NCI-H1105 treated with DMSO at 0.1 percent for 48 hours (cell line): ENCODE measurements at places on chromosomes 7 and 10.

DNA sequence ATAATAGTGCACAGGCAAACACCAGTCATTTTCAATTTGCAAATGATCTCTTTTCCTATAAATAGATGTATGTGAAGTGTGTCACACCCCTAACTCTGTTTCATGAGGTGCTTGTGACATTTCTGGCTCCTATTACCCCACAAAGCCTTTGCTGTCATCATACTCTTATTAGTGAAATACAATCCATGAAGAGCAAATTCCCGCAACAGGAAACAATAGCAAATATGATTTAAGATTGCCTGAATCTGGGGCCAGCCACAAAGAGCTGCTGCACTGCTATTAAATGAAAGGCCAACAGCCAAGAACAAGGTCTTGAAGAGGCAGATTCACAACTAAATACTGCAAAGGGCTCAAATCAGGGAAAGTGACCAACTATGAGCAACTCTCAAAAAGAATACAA lies 96.3 kb upstream of the CAV2 start:
- DNase-seq: no peak

DNA sequence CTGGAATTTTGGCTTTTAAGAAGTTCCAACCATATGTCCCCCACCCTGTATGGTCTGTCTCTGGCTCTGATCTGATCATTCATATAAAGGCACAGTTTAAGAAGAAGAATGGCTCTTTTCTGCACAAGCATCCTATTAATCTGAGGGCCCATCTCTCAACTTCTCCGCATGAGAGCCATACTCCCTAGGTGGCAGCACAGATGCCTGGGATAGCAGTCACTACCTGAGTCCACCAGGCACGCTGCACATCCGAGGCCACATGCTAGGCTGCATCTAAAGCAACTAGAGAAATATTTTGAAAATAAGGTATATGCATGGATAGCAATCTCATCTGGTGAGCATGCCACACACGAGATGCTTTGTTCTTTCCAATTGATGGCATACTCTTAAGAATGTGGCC lies 565.5 kb downstream of the PARD3 start:
- DNase-seq: no peak

GRCh38 chr10:12324530-12324929 lies 24.8 kb upstream of the CAMK1D start:
- no peak for DNase-seq

DNA sequence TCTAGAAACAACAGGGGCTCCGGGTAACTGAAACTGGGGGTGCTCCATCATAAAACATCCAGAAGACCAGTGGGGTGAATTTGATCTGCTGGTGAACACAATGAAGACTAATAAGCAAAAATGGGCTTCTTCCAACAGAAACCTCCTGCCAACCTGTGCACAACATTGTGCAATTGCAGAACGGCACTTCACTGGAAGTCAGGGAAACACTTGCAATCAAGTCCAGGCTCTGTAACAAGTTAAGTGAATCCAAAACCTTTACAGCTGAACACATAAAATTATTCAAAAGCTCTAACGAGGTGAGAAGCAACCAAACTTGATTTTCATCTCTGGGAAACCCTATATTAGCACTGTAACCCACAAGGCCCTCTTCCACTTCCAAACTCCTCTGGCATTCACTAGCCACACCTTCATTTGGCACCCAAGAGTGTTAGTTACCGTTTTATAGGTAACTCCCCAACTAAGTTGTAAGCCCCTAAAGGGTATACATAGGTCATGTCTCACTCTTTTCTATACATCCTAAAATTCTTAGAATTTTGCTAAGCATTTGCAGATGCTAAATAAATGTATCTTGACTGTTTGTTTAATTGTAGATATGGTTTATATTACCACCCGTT lies 22.0 kb downstream of the IMMP2L start:
- DNase-seq: peak; percentile 75

DNA sequence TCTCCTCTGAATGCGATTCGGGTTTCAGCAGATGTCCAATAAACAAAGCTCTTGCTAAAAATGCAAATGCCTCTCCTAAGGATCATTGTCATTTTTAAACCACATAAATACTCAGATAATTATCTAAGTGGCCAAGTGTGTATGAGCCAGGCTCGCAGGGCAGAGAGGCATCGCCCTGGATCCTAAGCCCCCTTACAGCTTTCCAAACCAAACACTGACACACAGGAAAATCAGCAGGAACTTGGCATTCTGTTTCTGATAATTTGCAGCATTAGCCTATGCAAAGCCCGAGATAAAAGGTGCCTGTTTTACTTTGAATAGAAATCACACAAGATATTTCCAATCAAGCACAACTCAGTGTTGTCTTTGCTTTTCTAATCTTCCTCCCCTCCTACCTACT lies 134.4 kb downstream of the ABCA13 start:
- DNase-seq: no peak

GRCh38 chr10:71761541-71762113 lies 11.7 kb downstream of the VSIR start:
- no peak for DNase-seq

GRCh38 chr7:158772916-158773315 lies 56.4 kb downstream of the ESYT2 start:
- DNase-seq: no peak
